GM12891 (cell line): ENCODE measurements at places on chromosomes 3 and 15.

DNA sequence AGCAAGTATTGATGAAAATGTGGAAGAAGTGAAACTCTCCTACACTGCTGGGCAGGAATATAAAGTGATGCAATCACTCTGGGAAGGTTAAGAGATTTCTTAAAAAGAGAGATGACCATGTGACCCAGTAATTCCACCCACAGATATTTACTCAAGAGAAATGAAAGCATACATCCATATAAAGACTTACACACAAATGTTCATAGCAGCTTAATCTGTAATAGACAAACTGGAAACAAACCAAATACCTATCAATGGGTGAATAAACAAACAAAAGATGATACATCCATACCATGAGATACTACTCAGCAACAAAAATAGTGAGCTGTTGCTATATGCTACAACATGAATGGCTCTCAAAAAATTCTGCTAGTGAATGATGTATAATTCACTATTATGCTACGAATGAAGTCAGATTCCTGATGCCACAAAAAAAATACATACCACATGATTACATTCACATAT, 463.3 kb downstream of the MAGI1 start:
- DNase-seq = no peak

- DNase-seq = no peak
Measured at GRCh38 chr3:54358969-54359694, 236.8 kb downstream of the CACNA2D3 start.

GRCh38 chr3:149713730-149714654, 38.3 kb downstream of the COMMD2 start:
- DNase-seq = no peak

DNA sequence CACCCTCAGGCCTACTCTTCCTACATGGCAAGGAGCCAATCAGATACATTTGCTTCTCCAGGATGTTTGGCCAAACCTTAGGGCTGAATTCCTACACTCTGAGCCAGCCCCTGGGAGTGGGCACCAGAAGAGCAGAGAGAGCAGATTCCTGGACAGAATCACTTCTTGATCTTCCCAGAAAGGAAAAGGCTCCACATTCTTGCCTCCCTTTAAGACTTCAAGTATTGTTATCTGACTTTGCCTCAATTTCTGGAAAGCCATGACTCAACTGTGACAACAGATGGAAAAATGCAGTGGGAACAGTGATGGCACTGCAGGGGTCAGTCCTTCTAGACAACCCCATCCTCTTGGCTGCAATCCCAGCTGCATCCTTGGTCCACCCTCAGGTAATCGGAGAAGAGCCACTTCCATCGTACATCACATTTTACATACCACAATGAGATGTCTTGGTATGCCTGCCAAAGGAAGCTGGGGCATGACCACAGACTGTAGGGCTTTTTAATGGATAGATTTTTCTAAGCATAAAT, 21.0 kb downstream of the SLCO2A1 start:
- no peak for DNase-seq

DNA sequence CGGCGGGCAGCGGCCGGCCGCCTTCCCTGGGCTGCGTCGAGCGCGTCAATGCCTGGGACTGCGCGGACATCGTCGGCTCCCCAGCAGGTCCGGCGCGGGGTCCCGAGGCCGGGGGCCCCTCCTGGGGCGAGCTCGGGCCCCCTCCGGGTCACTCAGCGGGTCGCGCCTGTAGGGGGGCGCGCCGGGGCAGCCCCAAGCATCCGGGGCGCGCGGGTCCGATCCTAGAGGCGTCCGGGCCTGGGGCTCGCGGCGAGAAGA, 725 bp downstream of the TLE3 start:
- no peak for DNase-seq
